Stimulated activated CD8-positive, alpha-beta memory T cell treated with anti-CD3 and anti-CD28 coated beads, Interleukin-7, amount 100 ng/mL, for 1 hour (primary cell): ENCODE measurements at places on chromosomes 3 and 15.

GRCh38 chr3:134078169-134078831 lies 48.6 kb upstream of the SLCO2A1 start:
- no peak for DNase-seq

DNA sequence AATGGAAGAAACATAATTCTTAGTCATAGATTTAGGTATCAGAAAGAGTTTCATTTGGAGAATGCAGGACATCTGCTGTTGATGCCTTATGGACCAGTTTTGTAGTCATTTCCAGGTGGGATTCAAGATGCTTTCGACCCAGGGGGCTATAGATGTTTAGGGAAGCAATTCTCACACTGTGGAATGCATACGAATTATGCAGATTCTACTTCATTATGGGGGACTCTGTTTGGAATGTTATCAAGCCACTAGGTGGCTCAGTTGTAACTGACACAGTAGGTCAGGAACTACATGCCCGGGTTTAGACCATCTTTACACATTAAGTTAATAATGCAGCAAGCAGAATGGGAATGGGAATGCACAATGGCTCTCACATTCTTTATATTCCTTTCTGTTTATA lies 1359.8 kb downstream of the ZPLD1 start:
- no peak for DNase-seq

GRCh38 chr3:12227833-12228232 lies 61.0 kb upstream of the PPARG start:
- DNase-seq, result no peak

DNA sequence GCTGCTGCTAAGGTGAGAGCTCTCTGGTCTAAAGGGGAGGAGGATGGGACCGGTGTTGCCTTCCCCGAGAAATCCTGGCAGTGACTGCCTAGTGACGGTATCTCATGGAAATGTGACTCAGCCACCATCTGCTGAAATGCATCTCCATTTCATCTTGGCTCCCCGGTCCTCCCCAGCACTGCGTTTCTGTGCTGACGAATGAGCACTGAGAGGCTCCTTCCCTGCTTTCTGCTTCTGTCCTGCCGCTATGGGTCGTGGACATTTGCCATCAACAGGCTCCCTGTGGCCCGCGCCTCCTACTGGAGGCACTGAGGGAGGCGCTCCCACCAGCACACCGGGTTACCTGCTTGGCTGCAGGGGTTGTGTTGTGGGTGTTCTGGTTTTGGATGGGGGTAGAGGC lies 13.5 kb upstream of the SEC13 start:
- no peak for DNase-seq

- no peak for DNase-seq
These were observed 662.0 kb upstream of the GBE1 start for GRCh38 chr3:82423268-82424030.

DNA sequence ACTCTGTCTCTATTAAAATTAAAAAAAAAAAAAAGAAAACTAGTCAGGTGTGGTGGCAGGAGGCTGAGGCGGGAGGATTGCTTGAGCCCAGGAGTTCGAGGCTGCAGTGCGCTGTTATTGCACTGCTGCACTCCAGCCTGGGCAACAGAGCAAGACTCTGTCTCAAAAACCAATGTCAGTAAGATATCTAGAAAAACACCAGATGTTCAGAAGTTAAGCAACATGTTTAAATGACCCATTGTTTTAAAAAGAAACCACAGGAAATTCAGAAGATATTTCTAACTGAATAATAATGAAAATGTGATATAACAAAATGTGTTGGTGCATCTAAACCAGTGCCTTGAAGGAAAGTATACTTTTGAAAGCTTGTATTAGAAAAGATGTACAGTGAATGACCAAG lies 203.4 kb upstream of the CGNL1 start:
- DNase-seq, result no peak

GRCh38 chr15:66359740-66360139 lies 3.3 kb upstream of the TIPIN start:
- DNase-seq, result no peak

- no peak for DNase-seq
These were observed 40.8 kb downstream of the RARB start for GRCh38 chr3:25468866-25469319.

GRCh38 chr3:9508781-9509180 lies 44.8 kb downstream of the LHFPL4 start:
- no peak for DNase-seq

GRCh38 chr3:118495206-118495605 lies 539.4 kb downstream of the IGSF11 start:
- no peak for DNase-seq

GRCh38 chr3:70824773-70825172 lies 512.3 kb upstream of the MDFIC2 start:
- DNase-seq, result no peak

GRCh38 chr3:37320276-37320675 lies 145.9 kb upstream of the LRRFIP2 start:
- DNase-seq, result no peak

GRCh38 chr15:82108489-82109078 lies 62.8 kb upstream of the MEX3B start:
- DNase-seq, result peak; percentile 52

GRCh38 chr3:76024640-76025039 lies 239.3 kb upstream of the ZNF717 start:
- DNase-seq, result no peak

DNA sequence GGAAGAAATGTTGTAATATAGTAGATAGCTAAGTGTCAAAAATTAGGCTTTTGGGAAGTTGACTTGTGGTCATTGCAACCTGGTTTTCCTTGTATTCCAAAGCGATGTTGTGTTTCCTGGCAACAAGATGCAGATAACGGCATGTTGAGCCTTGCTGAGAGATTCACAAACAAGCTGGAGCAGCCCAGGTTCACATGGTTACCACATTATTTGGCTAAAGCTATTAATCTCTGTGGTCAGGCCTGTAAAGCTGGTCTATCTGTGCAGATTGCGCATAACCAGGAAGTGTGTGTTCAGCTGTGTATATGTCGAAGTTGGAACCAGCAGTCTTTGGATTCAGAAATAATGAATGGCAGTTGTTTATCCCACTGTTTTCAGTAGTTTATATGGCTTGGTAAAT lies 6.6 kb downstream of the TIPARP start:
- DNase-seq, result no peak

GRCh38 chr3:112773864-112774263 lies 72.8 kb downstream of the CD200R1L start:
- DNase-seq, result no peak

DNA sequence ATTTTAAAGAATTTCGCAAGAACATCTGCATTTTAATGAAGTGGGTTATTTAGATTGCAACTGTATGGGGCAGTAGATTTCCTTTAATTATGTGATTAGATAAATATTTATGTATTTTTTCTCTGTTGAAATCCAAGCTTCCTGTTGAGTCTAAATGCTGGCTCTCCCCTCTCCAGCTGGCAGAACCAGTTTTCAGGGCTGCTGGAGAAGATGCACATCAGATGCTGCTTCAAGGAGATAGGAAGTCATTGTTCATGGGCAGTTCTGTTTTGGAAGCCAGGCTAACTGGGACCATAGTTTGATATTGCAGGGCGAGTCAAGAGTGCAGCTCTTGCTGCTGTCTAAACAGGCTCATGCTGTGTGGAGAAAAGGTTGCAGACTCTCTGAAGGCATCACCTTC lies 97.4 kb downstream of the SLC9A9 start:
- no peak for DNase-seq

DNA sequence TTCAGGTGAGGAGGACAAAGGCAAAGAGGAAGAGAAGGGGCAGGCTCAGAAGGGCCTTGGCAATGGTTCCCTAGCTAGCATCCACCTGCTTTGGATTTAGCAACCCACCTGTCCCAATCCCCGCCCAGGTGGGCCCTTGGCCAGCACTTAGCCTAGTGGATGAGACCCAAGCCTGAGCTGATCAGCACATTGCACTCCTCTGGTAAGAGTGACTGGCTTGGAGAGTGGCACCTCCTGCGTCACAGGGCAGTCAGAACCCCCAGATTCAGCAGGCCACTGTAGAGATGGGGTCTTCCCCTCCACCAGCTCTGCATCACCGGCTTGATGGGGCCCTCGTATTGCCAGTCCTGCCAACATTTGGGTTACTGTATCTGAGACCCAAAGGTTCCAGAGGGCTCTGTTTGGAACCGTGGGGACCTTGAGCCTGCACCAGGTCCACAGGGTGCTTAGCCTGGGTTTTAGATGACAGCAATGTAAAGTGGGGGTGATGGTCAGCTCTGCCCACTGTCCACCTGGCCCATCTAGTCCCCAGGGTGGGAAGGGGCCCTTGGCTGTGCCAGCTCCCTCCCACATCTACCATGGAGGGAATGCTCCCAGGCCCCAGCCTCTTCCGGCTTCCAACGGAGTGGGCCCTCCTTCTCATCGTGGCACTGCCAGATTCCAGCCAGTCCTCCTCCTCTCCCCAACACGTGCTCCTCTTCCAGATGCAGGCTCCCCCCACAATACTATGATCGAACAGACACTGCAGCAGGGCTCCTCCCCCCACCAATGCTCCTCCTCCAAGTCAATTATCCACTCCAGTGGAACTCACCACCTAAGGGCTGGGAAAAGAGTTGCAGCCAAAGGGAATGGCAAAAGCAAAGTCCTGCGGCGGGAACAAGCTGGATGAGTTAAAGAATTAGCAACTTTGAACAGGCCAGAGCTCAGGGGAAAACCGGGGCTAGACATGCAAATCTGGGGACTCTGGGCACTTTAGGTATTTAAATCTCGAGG lies 45.7 kb downstream of the LHFPL4 start:
- no peak for DNase-seq

DNA sequence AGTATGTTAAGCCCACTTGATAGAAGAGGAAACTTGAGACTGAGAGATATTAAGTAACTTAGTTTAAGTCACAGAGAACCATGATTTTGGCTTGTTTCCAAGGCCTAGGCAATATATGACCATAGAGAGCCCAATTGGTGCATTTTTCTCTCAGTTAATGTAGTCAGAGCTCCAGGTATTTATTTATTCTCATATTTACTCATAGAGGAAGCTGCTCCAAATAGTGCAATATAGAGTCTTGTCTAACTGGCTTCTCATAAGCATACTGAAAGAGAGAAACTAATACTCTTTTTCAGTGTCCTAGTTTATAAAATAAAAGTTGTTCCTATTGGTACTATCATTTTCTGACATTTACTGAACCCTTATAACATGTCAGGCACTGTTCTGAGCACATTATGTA lies 15.2 kb downstream of the TRNT1 start:
- DNase-seq, result no peak
